ENCODE measurements at places on chromosomes 1 and 21. TPM values are rescaled to one million over a fixed set of nuclear protein-coding genes. Genes with fewer than 3 reads are reported as not detected.

ETV3L gene
- not detected for total RNA-seq

MAP3K21 gene
- 0.10 TPM for total RNA-seq

INKA2 gene
- 6.6 TPM for total RNA-seq

CLEC20A gene
- not detected for total RNA-seq

AADACL4 gene
- not detected for total RNA-seq

TTLL7 gene
- 19.1 TPM for total RNA-seq

TSACC gene
- total RNA-seq = not detected

TNFSF18 gene
- total RNA-seq = 0.46 TPM

IL19 gene
- not detected for total RNA-seq

SELE gene
- total RNA-seq = not detected

SPATA17 gene
- 0.66 TPM for total RNA-seq

PLA2G2F gene
- total RNA-seq = not detected

SELENBP1 gene
- 59.5 TPM for total RNA-seq

KRTAP23-1 gene
- total RNA-seq = not detected

SKI gene
- total RNA-seq = 51.5 TPM

PRAMEF11 gene
- total RNA-seq = not detected

AGL gene
- 12.2 TPM for total RNA-seq

FAM72C gene
- total RNA-seq = 0.46 TPM

OR2G6 gene
- total RNA-seq = not detected

CACNA1S gene
- total RNA-seq = not detected

SELP gene
- total RNA-seq = 0.13 TPM

TNFRSF9 gene
- total RNA-seq = 0.07 TPM

KANK4 gene
- 0.07 TPM for total RNA-seq

TENT5C gene
- total RNA-seq = 1.5 TPM

ZNF695 gene
- 0.79 TPM for total RNA-seq
